ENCODE measurements at places on chromosomes 4 and X.

DNA sequence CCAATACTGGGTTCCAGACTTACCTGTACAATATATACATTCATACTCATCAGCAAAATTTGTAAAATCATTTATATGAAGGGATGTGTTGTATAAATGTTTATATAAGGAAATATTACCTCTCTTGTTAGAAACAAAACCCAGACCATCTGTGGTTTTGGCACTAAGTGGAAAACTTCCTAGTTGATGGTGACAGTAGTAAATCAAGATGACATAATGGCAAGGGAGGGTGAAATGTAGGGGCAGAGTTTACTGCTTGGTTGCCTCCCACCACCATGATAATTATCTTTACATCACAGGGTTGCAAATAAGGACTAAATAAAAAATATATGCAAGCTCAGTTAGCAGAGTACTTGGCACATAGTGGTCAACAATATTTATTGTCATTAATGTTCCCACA lies 365.3 kb upstream of the TEX13C start:
- no peak for DNase-seq

DNA sequence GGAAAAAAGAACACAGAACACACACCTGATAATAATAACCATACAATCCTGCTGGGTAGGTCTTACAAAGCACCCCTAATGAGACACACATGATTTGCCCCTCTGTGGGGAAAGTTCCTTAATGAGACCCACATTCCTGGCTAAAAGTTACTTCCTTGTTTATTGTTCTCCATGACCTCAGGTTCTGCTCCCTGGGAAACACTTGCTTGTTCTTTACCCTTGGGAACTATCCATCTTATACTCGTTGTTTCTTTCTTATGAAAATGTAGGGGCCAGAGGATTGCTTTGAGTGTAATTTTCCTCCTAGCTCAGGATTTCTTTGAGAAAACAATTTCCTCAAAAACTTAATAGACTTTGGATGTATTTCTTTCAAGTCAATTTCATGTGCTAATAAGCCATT lies 52.1 kb upstream of the PCDH10 start:
- no peak for DNase-seq

- no peak for DNase-seq
Measured at GRCh38 chr4:26062215-26062614, 148.2 kb downstream of the SMIM20 start.

DNA sequence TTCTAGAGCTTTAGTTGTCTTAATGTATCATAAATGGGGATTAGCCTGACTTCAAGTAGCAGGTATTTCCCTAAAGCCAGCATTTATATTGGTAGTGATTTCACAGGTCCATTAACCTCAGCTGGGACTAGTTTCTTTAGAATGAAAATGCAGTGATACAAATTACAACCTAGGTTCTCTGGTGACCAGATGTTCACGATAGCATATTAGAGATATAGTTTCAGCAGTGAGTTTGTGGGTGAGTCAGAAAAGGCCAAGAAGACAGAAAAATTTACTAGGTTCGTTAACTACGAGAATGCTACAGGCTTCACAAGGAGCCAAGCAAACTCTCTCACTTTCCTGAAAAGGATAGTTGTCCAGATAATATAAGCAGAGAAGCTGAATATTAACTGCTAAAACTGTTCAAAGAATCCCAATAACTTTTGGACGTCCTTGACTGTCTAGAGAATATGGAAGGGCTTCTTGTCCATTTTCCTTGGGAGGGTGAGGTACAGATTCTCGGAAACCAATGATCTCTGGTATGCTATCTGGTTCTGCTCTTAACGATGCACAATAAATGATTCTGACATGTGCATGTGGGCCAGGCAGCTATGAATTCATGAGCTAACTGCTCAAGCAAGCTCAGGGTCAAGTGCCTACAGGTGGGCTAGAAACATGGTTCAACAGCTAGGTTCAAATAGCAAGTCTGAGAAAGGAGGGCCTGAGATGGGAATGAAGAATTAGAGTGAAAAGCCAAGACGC lies 6.0 kb upstream of the SPCS3 start:
- DNase-seq, result no peak

DNA sequence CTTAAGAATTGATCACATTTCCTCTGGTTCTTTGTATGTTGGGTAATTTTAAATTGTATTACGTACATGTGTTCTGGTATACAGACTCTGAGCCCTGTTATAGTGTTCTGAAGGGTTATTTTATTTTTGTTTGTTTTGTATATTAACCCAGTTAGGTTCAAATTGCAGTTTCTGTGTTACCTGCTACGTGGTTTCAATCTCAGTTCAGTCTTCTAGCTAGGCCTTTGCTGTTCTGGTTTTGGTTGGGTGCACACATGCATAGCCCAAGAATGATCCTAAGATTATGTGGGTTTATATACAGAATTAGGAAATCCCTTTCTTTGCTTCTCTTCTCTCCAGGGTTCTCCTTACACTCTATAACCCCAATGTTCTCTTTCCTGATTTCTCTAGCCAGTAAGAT lies 161.0 kb downstream of the PPP1R2C start:
- DNase-seq, result no peak

GRCh38 chrX:116395752-116396151 lies 40.7 kb upstream of the SLC6A14 start:
- no peak for DNase-seq

GRCh38 chr4:37903901-37904300 lies 13.0 kb downstream of the TBC1D1 start:
- DNase-seq, result no peak

DNA sequence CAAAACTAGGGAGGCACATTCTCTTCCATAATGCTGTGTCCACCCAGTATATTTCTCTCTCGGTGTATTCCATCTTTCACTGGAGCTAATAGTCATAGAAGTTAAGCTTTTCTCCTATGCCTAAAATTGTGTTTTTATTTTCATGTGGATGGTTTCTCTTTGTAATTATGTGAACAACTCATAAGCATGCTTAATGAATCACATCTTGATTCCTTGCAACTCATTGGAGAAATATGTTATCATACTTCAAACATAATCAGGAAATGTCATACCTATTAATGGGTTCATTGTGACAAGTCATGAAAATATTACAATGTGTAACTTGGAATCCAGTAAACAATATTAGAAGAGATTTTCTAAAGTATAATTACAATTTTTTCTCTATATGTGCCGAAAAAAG lies 186.3 kb downstream of the SLC7A11 start:
- DNase-seq, result no peak

DNA sequence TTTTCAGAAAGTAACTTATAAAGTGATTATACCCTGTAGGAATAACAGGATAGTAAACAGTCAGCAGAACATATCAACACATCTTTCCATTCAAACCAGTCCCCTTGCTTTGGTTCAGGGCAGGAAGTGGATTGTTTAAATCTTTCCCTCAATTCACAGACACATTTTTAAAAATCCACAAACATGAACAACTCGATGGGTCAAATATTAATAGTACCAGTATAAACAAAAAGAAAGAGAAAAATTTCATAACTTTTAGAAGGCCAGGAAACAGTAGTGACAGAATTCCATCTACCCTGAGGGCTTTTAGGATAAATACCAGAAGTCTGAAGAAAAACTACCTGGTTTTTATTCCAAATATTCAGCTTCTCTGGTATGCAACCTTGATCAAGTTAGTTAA lies 1072.8 kb upstream of the PABPC4L start:
- no peak for DNase-seq

GRCh38 chrX:153644356-153645125 lies 2.5 kb upstream of the DUSP9 start:
- DNase-seq, result no peak

DNA sequence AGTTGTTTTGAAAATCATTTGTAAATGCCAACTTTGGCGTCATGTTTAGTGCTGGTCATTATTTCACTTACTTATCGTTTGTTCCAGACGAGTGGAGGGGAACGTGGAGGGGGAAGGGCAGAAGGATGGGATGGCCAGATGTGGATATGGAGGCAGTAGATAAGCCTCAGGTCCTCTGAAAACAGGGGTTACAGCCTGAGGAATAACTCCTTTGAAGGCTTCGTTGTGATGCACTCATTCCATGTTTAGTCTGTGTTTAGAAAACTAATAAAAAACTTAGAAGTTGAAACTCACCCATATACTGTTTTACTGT lies 1.1 kb downstream of the MOB1B start:
- DNase-seq, result no peak

DNA sequence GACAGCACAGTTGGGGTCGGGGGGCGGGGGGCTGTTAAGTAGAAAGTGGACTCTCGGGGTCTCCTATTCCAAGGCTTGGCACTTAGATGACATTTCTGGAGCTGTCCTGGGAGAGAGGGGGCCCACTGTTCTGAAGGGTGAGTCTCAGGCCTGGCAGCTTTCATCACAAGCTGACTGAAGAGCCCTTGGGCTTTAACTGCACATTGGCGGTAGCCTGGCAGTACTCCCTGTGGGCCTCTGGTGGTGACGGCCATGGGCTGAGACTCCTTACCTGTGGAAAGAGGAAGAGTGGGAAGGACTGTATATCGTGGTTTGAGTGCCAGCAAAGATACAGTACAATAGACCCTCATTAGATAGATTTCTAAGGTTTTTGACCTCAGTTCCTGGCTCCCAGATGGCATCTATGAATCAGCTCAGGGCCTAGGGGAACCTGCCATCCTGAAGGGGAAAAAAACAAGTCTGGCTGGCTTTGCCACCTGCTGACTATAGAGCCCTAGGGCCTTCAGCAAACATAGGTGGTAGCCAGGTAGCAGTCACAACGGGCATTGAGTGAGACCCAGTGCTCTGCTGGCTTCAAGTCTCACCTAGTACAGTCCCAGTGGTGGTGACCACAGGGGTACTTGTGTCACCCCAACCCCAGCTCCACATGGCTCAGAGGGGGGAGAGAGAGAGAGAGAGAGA lies 87.9 kb downstream of the ANKRD17 start:
- no peak for DNase-seq

DNA sequence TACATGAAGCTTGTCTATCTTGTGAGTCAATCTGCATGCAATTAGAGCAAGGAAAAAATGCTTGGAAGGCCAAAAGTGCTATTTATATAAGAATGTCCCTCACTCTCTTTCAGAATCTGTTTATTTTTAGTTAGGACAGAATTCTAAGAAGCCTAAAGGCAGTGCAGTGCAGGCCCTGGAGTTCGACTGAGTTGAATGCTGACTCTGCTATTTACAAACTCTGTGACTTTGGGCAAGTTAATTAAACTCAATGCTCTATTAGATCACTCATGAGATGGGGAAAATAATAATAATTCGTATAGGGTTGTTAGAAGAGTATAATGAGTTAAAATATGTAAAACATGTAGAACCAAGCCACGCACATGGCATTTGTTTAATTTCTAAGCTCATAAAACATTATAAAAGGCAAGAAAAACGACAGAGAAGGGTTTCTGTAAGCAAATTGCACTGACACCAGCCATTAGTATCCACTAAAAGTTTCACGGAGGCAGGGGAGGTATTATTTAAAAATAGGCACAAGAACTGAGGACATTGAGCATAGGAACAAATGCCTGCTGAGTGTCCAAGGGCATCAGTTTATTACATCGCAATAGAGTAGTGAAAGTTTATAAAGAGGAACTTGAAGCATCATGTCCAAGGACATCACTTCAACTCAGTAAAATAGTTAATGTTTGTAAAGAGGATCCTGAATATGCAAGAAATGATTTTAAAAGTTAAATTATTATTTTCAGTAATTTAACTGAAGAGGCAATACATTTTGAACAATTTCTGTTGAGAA lies 115.0 kb upstream of the INPP4B start:
- no peak for DNase-seq

- no peak for DNase-seq
Measured at GRCh38 chr4:139676365-139676764, 10.7 kb downstream of the MGST2 start.

DNA sequence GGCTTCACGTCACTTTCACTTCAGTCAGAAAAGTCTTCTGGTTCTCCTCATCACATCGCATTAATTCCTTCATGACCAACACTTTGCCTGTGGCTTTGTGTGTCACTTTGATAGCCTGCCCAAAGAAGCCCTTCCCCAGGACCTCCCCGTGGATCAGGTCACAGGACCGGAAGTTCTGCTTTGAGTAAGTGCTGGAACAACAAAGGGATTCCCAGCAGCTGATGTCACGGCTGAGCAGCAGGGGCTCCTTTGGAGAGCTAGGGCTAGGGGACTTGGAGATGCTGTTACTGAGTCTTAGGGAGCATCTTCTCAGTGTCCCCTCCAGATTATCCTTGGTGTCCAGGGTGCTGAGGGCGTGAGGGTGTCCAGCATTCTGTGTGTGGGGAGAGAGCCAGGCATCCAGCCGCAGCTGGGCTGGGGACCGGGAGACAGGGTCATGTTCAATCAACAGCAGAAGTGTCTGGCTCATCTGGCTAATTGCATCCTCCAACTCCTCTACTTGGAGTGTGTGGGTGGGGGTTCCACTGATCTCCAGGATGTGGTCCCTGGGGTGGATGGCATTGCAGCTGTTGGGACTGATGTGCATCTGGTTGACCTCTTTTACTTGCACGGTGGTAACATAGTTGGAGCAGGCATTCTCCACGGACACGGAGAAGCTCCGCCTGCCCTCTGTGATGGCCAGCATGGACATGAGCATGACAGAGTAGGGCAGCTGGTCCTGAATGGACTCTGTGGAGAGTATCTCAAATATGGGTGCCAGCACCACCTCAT lies 39.2 kb upstream of the ARHGAP6 start:
- no peak for DNase-seq

DNA sequence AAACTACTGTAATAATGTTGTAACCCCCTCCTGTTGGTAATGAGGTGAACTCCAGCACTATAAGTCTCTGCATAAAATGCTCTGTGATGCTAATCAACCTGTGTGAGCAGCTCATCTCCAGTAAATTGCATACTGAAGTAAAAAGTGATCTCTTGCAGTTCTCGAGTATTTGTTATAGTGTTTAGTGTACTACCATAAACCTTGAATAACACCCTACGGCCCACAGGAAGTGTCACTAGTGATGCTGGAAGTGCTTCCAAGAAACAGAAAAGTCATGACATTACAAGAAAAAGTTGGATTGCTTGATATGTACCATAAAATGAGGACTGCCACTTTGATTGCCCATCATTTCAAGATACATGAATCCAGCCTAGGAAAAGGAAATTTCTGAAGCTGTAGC lies 39.0 kb downstream of the IL15 start:
- DNase-seq, result no peak

GRCh38 chr4:157992038-157992705 lies 180.7 kb downstream of the GASK1B start:
- peak; percentile 3 for DNase-seq

GRCh38 chrX:6904156-6904555 lies 243.4 kb upstream of the STS start:
- DNase-seq, result no peak

- no peak for DNase-seq
Measured at GRCh38 chrX:74458736-74459135, 37.4 kb downstream of the SLC16A2 start.
